Activated CD4-positive, alpha-beta T cell treated with anti-CD3 and anti-CD28 coated beads, Interleukin-2, Interleukin-6, amounts not matched to agents 100 ng/mL and 50 ng/mL, durations not matched to agents 16 hours and 8 hours (primary cell): ENCODE measurements at places on chromosomes 3 and 15.

GRCh38 chr3:42747581-42747980, 25.5 kb downstream of the CCDC13 start:
- DNase-seq, result no peak

GRCh38 chr3:173876476-173876875, 478.9 kb downstream of the NLGN1 start:
- DNase-seq, result no peak

DNA sequence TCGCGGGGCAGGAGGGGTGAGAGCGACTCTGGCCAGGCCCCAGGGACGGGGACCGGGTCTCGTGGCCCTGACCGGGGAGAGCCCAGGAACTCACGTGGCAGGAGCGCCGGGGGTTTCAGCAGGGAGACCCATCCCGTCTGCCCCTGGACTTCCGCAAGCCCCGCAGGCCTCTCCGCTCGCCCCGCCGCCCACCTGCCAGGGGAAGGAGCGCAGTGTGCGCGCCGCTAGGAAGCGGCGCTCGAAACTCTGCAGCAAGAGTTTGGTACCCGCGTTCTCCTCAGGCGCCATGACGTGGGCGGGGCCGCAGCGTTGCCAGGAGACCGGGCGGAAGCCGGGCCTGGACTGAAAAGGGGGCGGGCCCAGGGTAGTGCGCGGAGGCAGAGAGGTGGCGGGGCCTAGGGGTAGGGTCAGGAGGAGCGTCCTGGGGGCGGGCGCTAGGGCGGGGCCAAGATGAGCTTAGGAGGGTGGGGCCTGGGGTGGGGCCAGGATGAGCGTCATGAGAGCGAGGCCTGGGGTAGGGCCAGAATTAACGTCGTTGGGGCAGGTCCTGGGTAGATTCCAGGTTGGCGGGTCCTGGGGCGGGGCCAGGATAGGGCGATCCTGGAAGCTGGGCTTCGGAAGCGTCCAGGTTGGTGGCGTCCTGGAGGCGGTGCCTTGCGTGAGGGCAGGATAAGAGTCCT, 29.7 kb downstream of the ALG1L2 start:
- DNase-seq, result peak; percentile 99

DNA sequence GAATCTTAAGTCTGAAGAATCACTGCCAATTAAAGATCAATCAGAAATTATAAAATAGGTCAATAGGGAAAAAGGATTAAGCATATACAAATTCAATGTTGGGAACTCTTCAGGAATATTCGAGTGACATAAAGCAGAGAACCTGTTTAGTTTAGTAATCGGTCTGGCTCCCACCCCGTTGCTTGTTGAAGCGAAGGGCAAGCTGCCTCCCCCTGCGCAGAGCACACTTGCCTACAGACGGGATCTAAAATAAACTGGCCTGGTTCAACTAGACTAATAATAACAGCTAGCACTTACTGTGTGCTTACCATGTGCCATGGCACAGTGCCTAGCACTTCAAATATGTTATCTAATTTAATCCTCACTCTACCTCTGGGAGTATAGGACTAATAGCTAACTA, 8.6 kb downstream of the SEMA6D start:
- DNase-seq, result no peak

GRCh38 chr3:2274526-2274925, 175.9 kb downstream of the CNTN4 start:
- DNase-seq, result no peak

- no peak for DNase-seq
Measured at GRCh38 chr3:6994081-6994668, 133.3 kb downstream of the GRM7 start.
